Stimulated activated CD8-positive, alpha-beta memory T cell treated with anti-CD3 and anti-CD28 coated beads, Interleukin-2, amount 100 ng/mL, for 1 hour (primary cell): ENCODE measurements at places on chromosomes 5 and 9.

DNA sequence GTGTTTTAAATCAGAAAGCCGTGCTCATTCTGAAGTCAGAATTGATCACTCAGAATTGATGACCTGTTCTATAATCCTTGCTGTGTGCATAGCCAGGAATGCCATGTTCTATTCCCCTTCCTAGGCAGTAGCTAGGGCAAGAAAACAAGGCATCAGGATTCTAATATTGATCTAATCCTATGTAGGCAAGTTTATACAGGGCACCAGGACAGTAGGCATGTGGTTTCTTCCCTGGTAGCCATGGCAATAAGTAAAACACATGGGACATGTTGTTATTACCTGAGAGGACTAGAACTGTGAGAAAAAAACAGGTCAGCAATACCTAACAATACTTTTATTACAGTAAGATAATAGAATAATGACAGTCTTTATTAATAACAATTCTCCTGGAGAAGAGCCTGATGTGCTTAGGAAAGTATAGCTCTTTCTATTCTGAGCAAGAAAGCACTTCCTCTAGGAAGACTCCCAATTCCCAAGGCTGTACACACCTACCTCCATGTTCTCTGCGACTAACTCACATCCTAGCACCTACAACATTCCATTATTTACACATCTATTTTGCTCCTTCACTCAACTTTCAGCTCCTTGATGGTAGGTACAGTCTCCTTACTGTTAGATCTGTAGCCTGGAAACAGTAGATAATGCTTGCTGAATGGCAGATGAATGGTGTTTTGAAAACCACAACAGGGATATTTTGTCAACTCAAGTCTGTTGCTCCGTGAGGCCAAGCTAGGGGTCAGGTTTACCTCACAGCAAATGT is 70.8 kb downstream of the STX17 start:
- no peak for DNase-seq

DNA sequence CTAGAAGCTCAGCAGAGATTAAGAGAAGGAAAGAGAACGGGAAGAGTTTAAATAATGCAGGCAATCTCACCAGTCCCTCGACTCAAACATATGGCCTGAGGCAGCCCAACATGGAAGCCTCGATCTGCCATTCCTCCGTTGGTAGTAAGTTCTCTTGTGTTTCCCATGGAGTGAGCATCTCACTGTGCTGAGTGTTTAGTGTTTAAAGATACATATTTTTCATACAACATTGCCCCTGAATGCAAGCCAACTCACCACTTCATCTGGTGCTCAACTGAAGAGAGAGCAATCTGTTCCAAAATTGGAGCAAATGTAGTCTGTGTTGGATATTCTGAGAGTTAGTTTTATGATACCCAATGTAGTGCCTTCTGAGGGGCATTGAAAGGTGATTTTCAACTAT is 171.5 kb upstream of the ATP10B start:
- no peak for DNase-seq

DNA sequence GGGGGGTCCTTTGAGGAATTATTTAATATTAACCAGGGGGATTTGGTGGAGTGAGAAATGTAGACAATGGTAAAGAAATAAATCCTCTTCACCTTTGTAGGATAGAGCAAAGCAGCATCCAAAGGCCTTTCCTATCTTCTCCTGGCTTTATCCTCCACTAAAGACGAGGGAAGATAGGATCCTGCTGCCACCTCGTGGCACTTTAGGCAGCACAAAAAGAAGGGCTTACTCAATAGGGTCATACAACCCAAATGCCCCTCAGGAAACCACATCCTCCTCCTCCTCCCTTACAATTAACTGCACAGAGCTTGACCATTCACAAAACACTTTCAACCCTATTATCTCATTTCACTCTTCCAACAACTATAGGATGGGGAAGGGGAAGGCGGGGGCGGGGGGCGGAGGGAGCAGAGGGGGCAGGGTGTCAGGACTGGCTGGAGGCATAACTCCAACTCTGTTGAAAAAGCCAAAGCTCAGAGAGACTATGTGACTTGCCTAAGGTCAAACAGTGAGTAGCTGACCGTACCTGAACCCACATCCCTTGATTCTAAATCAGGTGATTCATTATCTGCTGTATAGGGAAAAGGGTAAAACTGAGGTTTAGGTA is 45.4 kb upstream of the MYOT start:
- no peak for DNase-seq

- DNase-seq: no peak
These were observed 5.9 kb upstream of the ZFP62 start for GRCh38 chr5:180866985-180867384.

GRCh38 chr5:145678255-145678654 is 156.9 kb downstream of the PRELID2 start:
- DNase-seq: no peak

DNA sequence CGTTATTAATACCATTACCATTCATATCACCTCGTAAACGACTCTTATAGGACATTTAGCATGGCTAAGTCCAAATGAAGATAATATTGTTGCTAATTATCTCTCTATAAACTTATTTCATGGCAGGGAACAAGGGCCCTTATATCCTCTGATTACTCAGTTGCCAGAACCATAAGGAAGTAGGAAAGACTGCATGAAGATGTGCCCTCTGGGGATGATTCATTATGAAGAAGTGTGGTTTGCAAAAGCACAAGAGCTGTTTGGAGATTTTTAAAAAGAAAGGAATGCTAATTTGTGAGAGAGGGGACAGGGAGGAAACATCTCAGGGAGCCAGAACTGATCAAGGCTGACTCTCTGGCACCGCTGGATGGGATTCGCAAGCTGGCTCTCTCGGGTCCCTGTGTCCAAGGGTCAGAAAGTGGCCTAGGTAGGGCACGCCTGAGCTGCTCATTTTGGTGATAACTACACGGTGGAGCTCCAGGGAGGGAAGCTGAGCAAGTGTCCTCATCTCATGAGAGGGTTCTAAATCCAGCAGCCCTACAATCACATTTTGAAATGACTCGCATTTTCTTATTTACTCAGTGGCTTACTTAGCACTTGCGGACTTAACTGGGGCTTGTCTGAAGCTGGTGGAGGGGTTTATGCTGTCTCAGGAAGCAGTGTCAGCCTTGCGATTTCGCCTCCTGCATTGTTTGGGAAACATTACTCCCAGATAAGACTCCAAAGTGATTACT is 136.8 kb downstream of the C5orf15 start:
- DNase-seq: no peak

DNA sequence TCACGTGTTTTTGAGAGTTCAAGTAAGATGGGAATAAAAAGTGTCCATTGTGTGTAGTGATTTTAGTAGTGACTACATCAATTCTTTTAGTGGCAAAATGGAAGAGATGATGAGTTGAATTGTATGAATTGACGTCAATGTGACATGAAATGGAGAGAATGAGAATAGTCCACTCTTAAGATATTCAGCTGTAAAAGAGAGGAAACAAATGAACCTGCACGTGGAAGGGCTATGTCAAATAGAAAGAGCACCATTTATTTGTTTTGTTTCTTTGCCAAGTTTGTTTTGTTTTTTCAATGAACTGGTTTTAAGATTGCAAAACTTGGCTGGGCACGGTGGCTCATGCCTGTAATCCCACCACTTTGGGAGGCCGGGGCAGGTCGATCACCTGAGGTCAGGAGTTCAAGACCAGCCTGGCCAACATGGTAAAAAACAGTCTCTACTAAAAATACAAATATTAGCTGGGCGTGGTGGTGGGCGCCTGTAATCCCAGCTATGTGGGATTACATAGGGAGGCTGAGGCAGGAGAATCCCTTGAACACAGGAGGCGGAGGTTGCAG is 453.8 kb downstream of the TAF11L14 start:
- DNase-seq: no peak

GRCh38 chr5:94217216-94217615 is 401.2 kb downstream of the KIAA0825 start:
- no peak for DNase-seq

- no peak for DNase-seq
These were observed 167.7 kb downstream of the CCDC192 start for GRCh38 chr5:127870914-127871313.

DNA sequence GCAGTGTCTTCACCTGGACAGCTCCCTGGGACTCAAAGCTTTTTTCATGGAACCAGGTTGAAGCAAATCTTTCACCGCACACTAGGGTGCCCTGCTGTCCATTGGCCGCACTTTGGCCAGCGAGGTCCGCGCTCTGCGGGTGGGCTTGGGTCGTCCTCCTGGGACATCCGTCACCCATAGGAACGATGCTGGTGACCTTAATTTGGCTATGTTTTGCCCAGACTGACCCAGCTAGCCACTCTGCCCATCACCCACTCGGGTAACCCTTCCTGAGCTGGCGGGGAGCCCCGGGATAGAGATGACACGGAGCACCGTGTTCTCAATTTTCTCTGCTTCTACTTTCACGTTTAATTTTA is 25.9 kb downstream of the ZDHHC11B start:
- no peak for DNase-seq

- DNase-seq: no peak
These were observed 67.4 kb downstream of the UNC13B start for GRCh38 chr9:35229066-35229778.

DNA sequence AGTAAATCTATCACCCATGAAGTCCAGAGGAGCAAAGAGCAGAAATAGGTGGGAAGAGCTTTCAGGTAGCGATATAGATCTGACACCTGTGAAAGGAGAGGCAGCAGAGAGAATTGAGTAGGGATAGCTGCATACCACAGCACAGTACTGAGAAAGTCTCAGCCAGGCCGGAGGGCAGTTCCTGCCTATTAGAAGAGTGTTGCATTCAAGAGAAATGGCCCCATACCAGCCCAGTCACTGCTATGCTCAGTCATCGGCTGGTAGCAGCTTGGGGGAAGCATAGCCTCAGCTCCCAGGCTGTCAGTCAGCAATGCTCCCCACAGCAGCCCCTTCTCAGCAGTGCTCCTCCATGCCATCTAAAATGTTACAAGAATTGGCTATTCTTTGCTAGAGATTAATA is 285.1 kb upstream of the CDH6 start:
- no peak for DNase-seq

DNA sequence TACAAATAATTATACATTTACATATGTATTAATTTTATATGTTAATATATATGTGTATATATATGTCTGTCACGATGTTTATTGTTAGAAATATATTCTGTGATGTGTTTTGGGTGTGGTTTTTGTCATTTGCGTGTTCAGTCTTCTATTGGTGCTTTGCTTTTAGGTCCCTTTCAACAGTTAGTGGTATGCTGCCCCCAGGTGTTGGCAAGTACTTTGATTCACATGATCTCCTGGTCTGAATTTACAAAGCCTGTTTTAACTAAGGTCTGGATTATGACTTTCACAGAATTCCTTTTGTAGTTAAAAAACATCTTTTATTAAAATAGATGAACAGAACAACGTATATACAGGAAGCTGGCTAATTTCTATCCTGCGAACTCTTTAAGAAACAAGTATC is 271.5 kb downstream of the CCDC171 start:
- DNase-seq: no peak

DNA sequence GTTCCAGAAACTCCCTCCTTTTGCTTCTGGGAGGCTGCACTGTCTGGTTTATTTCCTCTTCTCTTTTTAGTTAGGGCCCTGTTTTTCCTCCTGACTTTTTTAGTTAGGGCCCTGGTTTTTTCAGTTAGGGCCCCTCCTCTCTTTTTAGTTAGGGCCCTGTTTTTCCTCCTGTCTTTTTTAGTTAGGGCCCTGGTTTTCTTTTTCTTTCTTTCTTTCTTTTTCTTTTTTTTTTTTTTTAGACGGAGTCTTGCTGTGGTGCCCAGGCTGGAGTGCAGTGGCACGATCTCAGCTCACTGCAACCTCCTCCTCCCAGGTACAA is 15.1 kb downstream of the GSN start:
- no peak for DNase-seq

DNA sequence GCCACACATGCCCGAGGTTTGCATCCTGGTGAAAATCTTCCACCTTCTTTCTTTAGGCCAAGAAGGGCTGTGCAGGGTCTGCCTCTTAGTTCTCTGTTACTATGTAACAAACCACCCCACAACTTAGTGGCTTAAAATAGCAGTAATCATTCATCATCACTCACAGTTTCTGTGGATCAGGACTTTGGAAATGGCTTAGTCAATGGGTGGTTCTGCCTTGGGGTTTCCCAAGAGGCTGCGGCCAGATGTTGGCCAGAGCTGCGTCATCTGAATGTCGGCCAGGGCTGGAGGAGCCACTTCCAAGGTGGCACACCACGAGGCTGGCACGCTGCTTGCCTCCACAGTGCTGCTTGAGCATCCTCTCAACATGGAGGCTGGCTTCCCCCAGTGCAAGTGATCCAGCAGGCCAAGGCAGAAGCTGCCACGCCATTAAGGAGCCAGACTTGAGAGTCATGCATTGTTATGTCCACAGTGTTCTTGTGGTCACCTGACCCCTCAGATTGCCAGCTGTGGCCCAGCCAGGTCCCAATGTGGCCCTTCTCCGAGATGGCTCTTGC is 135.2 kb downstream of the RXRA start:
- no peak for DNase-seq

- DNase-seq: no peak
These were observed 88.9 kb downstream of the LIFR start for GRCh38 chr5:38467353-38468040.

DNA sequence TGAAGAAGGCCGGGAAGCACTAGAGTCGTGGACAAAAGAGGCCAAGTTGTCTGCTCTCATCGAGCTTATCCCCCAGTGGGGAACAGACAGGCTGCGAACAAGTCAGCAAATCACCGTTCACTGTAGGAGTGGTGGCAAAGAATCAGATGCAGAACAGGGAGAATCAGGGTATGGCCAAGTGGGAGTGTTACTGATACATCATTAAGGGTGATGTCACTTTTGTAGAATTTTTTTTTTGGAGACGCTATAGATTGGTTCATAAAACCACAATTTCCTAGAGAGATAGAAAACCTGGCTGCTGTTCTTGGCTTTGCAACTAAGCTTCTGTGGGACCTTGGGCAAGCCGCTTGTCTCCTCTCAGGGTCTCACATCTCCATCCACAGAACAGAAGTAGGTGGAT is 21.3 kb downstream of the SPRY4 start:
- no peak for DNase-seq

DNA sequence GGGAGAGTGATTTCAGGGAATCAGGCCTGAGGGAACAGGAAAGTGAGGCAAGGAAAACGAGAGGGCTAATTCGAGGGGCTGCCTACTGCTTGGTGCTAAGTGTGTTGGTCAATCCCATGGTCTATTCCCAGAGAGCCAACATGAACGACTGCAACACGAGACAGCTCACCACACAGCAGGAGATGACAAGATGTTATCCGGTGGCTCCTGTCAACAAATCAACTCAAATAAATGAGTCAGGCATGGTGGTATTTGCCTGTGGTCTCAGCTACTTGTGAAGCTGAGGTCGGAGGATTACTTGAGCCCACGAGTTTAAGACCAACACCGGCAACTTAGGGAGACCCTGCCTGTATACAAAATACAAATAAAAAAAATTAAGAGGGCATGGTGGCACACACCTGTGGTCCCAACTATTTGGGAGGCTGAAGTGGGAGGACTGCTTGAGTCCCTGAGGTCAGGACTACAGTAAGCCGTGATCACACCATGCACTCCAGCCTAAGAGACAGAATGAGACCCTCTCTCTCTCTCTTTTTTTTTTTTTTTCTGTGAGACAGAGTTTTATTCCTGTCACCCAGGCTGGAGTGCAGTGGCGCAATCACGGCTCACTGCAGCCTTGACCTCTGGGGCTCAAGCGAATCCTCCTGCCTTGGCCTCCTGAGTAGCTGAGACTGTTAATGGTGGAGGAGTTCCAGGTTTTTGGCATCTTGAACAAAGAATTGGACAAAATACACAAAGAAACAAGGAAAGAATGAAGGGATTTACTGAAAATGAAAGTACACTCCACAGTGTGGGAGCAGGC is 9.0 kb upstream of the FAF2 start:
- no peak for DNase-seq
